ENCODE measurements at places on chromosomes 13 and 19.
A peak's percentile ranks its signal among the peaks of the same experiment; 100 is the strongest.

GRCh38 chr19:17429641-17430113 lies 9.8 kb downstream of the MVB12A start:
- no peak for DNase-seq

DNA sequence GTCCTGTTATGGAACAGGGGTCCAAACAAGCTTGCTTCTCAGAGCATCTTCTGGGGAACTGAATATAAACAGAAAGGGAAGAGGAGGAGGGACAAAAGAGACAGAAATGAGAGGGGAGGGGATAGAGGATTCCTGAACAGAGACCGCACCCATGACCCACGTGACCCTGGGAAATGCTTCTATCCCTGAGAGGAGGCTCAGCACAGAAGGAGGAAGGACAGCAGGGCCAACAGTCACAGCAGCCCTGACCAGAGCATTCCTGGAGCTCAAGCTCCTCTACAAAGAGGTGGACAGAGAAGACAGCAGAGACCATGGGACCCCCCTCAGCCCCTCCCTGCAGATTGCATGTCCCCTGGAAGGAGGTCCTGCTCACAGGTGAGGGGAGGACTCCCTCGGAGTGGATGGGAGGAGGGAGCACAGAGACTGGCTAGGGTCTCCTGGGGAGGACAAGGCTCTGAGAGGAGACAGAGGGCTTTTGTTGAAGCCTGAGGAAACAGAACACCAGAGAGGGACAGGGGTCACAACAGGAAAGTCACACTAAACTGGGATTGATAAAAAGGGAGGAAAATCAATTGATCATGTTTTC lies at the start of gene CEACAM6:
Gene CEACAM6, plus strand, starts transcription at position 203 of the 586 bp plus-strand sequence. Its CDS starts 109 bp downstream, at position 312.
- no peak for DNase-seq

- peak; percentile 65 for DNase-seq
Observed at GRCh38 chr19:35717665-35718344, at the start of gene KMT2B. TSS of gene KMT2B (plus strand) at chr19:35718003. CDS start at chr19:35718019, 16 bp downstream.

DNA sequence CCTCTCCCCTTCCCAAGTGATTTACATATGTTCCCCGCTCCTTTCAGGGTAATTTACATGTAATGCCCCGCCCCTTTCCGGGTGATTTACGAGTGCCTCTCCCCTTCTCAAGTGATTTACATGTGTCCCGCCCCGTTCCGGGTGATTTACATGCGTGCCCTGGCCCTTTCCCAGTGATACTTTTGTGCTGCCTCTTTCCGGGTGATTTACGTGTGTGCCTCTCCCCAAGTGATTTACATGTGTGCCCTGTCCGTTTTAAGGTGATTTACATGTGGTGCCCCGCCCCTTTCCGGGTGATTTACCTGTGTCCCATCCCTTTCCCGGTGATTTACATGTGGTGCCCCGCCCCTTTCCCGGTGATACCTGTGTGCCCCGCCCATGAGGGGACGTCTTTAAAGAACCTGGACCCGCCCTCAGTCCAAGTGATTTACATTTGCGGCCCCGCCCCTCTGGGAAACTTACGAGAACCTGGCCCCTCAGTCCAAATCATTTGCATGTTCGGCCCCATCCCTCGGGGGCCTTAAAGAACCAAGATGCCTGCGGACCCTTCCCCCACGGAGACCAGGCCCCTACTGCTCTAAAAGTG lies 559 bp upstream of the LENG9 start:
- DNase-seq, result peak; percentile 95

DNA sequence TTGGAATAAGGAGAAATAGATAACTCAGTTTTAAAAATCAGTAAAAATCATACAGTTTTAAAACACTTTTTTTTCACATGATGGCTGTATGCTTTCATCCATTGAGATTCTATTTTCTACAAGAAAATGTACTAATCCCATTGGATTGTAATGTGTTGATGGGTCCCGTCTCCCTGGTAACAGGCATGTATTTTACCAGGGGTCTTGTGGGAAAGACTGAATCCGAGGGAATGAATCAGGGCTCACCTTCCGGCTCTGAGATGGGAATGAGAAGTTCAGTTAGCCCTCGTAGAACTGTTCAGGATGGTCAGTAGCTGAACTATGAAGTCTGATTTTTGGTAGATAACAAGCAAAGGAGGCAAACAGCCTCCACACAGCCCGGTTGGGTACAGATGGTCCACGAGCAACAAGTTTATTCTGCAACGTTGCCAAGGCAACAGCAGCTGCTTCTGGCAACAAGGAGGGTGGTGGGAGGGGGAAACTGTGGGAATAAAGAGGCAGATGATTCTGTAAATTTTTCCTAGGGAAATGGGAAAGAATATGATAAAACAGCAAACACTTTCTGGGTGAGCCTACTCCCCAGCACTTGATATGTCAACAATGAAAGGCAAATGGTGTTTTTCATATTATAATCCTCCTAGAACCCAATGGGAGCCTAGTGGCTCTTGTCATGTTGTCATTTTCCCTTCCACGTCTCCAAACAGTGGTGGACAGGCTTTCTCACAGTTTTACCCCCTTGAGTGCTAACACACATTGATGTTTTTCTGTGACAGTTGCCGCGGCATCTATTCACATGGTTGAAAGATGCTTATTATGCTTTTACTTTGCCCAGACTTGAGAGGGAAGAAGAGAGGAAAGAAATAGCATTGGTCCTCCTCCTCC lies 12.4 kb upstream of the SIAH3 start:
- DNase-seq, result no peak

DNA sequence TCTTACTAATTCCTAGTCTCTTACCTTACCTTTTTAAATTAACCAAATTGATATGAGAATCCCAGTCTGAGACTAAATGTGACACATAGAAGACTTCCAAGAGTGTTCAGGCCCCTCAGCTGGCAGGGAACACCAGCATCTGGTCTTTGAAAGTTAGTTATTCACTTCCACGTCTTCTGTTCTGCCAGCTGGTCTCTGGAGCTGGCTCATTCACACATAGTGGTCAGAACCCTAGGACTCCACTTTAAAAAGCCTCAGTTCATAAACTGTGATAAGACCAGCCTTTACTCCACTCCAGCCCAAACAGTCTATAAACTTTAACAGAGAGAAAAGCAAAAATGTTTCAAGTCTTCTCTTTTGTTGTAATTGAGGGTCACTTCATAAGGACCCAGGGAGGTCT lies 263.0 kb downstream of the DCT start:
- DNase-seq, result no peak

DNA sequence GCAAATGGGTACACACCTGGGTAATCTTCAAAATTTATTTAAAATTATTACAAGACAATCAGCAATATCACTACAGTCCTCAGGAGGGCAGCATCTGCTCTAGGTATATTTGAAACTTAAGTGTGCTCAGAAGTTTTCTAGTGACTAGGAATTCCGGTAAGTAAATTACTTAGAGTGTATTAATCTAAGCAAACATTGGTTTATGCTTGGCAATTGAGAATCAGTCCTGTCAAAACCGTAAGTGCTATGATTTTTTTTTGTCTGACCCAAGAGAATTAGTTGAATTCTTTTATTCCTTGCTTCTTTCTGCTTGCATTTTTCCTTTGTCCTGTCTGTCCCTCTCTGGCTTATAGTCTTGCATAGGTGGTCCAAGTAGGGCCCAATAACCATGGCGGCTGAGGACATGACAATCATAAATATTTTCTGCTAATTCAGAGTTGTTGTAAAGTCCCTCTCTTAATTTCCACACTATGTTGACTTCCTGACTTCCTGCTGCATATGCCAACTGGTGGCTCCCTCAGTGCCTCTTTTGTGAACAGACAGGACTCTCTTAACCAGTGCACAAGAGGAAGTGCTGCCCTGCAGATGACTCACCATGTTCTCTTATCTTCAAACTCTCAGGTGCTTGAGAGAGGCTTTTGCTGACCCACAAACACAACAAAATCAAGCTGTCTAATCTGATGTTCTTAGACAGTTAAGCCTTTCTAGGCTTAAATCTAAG lies 82.2 kb downstream of the SLAIN1 start:
- peak; percentile 55 for DNase-seq

DNA sequence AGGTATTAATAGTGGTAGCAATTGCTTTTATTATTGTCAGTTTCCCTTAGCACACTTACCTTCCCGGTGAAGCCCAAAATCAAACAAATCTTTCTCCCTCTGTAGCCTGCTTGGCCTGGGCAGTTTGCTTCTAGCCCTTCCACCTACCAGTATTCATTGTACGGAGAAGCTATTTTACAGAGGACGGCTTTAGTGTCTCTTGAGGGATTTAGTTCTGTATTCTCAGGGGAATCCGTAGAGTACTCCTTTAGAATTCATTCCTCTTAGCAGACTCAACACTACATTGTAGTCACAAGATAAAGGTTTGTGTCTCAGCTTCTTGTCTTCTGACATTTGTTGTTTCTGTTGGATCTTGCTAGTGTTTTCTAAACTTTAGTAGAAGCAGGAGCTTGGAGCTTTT lies 24.1 kb upstream of the WTIP start:
- no peak for DNase-seq

DNA sequence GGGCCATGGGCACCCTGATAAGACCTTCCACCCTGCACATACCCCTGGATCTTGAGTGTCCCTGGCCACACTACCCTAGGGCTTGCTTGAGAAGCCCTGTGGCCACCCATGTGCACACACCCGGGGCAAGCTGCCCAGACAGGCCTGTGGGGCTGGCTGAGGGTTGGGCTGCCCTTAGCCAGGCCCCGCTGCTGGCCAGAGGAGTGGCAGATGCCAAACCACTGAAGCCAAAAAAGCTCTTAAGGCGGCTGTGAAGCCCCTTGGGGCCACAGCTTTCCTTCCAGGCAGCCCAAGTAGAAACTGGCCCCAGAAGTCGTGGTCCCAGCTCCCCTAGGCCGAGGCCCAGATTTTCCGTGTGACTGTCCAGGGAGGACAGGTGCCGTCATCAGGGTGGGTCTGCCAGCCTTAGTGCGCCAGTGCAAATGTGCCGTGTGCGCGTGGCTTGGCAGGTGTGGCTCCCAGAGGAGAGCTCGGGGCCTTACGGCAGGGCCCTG lies 14.8 kb downstream of the CEBPG start:
- no peak for DNase-seq

GRCh38 chr13:78040205-78040830 lies 121.7 kb upstream of the EDNRB start:
- DNase-seq, result no peak

Data from kidney glomerular epithelial cell (primary cell).